ENCODE measurements at places on chromosomes 5 and 9.

- no peak for DNase-seq
Measured at GRCh38 chr5:80195837-80196400, 59.9 kb downstream of the SERINC5 start.

DNA sequence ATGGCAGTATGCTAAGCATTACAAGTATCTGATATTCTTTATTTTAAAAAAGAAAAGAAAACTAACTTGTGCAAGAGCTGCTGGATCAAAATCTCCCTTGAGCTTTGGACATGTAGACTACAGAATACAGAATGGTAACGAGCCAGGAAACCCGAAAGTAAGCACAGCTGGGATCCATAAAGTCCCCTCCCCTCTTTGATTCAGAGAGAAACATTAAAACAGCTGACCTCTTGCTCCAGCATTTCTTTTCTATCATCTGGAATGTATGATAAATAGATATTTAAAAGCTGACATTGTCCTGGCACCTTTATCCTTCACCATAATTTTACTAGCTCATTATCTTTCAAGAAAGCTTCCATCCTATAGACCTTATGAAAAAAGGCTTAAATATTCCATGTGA is 28.2 kb upstream of the LPAR1 start:
- peak; percentile 83 for DNase-seq

DNA sequence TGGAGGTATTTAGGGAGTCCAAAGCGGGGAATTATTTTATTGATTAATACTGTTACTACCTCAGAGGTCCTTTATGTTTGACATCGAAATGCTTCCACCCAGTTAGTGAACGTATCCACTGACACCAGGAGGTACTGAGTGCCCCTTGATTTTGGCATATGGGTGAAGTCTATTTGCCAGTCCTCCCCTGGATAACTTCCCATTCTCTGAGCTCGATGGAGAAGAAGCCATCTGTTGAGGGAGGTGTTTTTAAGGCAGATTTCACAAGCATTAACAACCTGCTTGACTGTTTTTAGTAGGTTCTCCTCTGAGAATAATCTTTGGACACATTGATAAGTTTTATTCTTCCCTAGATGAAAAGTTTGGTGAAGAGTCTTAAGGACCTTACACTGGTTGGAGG is 165.3 kb upstream of the NREP start:
- DNase-seq = no peak

DNA sequence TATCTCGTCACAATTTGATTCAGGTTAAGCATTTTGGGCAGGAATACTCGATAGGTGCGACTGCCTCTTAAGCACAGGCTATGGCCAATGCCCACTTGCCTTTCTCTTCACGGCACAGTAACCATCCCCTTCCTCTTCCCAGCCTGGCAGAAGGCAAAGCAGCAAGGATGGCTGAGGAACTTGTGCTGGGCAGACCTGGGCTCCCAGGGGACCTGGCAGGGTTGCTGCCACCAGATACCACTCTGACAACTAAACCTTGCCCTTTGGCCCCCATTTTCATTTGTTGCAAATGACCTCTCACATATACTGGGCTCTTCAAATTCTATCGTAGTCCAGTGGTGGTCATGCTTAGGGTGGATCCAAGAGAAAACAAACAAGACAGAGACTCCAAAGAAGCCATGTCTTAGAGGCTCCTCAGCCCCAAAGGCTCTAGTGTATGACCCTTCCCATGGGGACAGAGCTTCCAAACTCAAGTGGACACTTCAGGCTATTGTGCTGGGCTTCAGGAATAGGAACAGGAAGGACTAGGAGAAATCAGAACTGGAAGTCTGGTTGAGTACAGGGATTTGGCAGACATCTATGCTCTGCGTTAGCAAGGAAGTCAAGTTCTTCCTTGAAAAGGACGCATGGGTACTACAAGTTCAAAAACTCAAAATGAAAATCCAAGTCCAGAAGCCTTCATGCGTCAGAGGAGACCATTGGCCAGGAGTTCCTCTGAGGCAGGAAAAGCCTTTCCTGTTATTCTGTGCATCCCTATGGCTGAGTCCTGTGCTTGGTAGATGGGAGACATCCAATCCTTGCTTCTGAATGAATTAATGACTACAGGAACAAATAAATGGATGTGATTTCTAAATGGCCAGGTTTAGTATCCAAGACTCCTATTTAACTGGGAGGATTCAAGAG is 64.6 kb upstream of the PLPP1 start:
- no peak for DNase-seq
